Daoy (cell line): ENCODE measurements at places on chromosomes 5 and 9.

DNA sequence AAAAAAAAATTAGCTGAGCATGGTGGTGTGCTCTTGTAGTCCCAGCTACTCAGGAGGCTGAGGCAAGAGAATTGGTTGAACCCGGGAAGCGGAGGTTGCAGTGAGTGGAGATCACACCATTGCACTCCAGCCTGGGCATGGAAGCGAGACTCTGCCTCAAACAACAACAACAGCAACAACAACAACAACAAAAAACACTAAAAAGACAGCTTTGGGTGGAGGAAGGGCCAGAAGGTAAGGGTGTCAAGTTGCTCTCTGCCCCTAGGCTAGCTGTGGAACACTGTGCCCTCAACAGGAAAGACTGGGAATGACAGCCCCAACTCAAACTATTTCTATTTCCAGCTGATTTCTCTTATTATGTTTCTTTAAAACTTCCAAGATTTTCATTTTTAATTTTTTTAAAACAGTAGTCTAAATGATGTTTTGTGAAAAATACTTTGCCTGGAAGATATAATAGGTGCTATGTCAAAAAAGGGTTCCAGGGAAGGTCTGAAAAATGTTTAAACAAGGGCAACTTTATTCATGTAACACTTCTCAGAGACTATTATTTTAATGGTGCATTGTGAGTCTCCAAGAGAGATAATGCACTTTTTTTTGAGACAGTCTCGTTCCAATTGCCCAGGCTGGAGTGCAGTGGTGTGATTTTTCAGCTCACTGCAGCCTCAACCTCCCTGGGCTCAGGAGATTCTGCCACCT lies 29.9 kb downstream of the CLINT1 start:
- peak; percentile 4 for DNase-seq

DNA sequence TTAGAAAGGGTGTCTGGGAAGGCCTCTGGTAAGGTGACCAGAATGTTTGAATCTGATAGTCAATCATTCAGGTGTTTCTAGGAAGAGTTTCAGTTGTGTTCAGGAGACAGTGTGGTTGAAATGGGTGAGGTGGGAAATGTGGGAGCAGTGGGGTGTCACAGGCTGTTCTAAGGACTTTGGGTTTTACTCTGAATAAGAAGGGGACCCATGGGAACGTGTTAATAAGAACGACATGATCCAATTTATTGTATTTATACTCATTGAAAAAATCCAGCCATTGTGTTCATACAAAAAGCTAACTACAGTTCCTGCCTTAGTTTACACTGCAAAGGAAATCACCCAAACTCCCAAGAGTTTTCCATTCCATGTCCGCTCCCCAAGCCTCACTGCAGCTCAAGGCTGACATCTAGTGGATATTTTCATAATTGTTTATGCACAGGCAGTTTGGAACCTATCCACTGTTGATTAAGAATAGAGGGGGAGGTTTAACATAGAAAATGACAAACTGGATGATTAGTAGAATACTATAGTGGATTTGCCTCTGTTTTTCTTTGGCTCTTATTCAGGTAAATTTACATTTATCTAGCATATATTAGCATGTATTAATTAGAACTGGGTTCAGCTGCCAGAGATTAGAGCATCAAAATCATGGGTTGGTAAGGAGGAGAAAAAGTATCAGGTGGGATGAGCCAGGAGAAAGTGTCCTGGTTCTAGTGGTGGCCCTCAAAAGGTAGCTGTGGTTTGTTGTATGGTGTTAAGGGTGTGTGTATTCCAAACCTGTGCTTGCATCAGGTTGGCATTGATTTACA lies 17.7 kb downstream of the CAVIN4 start:
- peak; percentile 64 for DNase-seq

DNA sequence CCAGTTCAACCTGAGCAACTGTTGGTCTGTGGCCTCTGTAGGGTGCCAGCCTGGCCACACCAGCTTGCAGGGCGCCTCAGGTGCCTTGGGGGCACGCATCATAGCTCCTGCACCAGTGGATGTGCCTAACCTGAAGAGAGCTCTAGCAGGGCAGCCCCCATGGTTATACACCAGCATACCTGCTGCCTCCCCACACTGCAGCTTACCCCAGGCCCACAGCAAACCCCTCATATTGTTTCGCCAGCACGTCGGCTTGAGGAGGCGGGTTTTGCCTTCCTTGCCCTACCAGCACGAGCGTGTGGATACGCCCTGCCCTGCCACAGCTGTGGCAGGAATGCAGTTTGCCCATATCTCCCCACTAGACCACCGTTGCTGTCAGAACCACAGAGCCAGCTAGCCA lies 435.9 kb downstream of the SLCO4C1 start:
- no peak for DNase-seq

DNA sequence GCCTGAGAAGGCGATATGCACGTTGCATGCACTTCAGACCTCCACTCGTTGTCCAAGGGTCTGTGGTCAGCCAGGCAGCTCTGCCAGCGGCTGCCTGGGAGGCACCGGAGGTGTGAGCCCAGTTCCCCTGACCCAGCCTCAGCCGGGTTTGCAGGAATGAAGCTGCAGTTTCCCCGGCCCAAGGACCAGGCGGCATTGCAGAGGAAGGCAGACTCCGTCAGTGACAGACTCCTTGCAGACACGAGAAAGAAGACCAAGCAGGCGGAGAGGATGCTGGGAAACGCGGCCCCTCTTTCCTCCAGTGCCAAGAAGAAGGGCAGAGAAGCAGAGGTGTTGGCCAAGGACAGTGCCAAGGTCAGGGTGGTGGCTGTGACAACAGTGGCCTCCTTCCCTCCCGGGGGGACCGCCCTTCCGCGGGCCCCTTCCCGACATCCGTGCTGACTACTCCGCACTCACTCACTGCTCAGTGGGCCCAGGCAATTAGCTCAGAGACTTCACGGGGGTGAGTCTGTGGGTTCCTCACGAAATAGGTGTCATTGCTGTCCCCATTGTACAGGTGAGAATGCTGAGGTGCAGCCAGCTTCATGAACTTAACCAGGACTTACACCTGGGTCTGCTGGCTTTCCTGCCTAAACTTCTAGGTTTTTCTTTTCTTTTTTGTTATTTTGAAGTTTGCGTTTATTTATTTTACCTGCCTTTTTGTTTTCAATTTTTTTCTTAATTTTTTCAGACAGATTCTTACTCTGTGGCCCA lies 10.8 kb upstream of the AIF1L start:
- DNase-seq, result no peak

DNA sequence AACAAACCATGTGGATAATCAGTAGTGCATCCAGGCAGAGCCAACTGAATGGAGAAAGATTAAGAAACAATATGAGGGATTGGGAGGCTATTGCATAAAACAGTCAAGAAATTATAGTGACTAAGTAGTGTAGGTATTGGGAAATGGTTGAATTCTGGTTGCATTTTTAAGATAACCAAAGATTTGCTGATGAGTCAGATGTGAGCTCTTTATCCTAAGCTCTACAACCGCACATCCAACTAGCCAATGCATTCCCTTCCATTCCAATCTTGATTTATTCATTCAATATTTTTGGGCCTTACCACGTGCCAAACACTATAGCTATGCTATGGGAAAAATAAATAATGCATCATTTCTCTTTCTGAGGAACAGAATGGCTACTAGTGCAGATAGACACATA lies 524.5 kb upstream of the RGMB start:
- DNase-seq, result peak; percentile 56

DNA sequence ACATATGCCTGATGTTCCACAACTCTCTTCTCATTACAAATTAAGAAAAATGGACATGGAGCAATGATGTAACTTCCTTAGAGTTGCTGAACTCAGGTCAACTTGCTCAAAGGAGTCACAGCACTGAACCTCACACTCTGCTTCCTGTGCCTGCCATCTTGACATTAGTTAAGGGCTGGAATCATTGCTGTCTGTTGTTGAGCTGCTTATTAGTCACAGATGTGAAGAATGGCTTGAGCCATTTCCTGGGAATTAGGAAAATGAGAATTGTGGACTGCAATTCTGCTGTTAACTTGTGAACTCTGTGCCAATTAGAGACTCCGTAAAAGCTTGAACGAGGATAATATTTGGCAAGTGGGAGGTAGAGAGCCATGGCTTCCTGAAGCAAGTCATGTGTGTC lies 212.0 kb downstream of the ADAMTS12 start:
- peak; percentile 9 for DNase-seq

- no peak for DNase-seq
Observed at GRCh38 chr5:41457094-41457493, 53.3 kb downstream of the PLCXD3 start.

DNA sequence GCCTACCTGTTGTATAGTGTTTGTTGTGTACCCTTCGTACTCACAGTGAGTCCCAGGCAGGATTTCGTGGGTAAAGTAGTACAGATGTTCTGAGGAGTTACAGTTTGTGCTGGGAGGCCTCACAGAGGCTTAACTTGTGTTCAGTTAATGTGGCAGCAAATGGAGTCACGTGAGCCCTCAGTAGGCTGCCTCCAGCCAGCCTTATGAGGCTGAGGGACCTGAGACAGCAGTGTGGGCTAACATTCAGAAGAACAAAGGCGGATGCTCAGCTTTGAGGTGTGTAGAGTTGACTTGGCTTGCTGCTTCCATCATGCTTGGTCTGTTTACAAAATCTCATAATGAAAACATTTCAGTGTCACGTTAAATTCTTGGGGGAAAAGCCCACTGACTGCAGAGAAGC lies 118.1 kb downstream of the TRIO start:
- DNase-seq, result no peak

- no peak for DNase-seq
Observed at GRCh38 chr5:7395432-7395946, 449 bp upstream of the ADCY2 start.

- no peak for DNase-seq
Observed at GRCh38 chr9:115770521-115770920, 383.1 kb upstream of the PAPPA start.
